Activated CD8-positive, alpha-beta memory T cell treated with anti-CD3 and anti-CD28 coated beads for 4 hours (primary cell): ENCODE measurements at places on chromosomes 11 and 22.

- no peak for DNase-seq
These were observed 145.0 kb upstream of the GRK3 start for GRCh38 chr22:25419247-25420113.

- no peak for DNase-seq
These were observed at the start of gene BCR for GRCh38 chr22:23180301-23180892. BCR (plus strand) TSS chr22:23180509; CDS start chr22:23180961, 452 bp downstream.

DNA sequence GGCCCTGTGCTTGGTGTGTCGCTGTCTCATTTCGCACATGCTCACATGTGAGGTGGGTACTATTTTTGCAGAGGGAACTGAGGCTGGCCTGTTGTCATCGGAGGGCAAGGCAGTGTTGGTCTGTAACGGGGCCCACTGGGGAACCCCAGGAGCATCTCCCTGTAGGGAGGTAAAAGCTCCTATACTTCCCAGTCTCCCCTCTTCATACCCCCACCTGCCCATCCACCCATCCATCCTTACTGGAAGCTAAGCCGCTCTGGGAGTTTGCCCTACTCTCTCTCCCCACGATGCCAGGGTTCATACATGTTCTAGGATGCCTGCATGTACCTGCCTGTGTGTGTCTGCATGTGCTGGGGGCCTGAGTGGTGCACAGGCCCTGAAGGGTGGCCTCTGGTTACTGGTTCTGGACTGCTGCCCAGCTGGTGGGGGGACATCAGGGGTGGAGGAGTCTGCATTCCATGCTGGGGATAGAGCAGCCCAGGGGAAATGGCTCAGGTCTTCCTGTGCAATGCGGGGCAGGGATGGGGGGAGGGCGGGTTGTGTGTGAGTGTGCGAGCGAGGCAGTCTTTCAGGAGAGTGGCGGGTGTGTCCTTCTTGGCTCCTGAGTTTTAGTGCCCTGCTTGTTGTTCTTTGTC is 77.7 kb downstream of the PKNOX2 start:
- no peak for DNase-seq

DNA sequence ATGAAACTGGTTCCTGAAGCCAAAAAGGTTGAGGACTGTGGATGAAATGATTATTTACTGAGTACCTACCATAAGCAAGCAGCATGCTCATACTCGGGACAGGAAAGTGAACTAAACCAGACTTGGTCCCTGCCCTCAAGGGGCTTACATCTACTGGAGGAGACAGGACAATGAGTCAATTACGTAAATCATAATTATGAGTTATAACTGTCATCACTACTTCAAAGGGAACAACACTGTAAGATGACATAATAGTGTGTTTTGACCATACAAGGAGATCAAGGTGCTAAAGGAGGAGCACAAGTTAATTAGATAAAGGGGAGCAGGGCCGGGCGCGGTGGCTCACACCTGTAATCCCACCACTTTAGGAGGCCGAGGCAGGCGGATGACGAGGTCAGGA is 2.5 kb downstream of the FAM227A start:
- no peak for DNase-seq
